ENCODE measurements at places on chromosomes 1 and 21.

- DNase-seq, result no peak
Measured at GRCh38 chr21:26850116-26850643, 5.0 kb upstream of the ADAMTS1 start.

- no peak for DNase-seq
Measured at GRCh38 chr1:203791498-203791897, 3.9 kb upstream of the ZBED6 start.

DNA sequence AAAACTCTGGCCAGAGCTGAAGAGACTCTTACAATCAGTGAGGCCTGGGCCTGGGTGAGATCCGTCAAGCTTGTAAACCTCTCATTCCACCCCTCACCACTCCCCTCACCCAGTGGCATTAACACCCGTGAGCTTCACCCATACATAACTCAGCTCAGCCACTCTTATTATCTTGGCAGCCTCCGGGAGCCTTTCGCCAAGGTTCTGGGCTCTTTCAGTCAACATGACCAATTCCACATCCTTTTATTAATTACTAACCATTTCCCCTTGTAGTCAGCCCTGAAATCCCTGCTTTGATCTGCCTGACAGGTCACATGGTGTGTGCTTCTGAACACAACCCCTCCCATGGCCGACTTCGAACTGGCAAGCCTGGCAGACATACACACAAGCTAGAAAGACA is 134.8 kb downstream of the SETD4 start:
- DNase-seq, result no peak

DNA sequence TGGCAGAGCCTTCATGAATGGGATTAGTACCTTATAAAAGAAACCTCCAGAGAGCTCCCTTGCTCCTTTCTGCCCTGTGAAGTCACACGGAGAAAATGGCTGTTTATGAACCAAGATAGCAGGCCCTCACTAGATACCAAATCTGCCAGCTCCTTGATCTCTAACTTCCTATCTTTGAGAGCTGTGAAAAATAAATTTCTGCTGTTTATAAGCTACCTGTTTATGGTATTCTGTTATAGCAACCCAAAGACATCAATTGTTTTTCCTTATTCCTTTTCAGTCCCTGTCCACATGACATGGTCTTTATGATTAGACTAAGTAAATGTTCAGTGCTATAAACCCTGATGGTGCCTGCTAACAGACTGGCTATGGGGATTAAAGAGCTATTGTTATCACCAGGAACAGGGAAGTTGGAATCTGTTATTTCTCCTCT is 9.7 kb upstream of the STIL start:
- no peak for DNase-seq

DNA sequence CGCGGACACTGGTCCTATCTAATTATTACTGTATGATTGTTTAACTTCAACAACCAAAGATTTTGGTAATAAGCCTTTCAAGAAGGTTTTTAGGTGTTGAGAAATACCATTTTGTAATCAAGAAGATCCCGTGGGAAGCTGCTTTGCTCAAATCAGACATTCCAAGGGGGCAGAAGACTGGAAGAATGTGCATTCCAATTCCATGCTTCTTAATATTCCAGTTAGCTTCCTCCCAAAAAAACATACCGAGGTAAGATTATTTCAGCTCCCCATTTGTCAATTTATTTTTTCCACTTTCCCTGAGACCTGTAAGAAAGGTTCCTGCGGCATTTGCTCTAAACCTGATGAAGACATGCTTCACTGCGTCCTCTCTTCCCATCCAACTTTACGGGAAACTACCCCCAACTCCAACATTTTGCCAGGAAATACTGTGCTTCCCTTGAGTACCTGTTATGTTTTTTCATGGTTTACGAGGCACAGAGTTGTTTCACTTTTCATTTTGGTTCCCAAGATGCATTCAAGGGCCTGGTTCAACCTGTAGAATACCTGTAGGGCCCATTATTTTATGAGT is 4.1 kb downstream of the CNN3 start:
- DNase-seq, result no peak

- no peak for DNase-seq
Measured at GRCh38 chr1:1985375-1986050, 18.1 kb downstream of the CFAP74 start.

DNA sequence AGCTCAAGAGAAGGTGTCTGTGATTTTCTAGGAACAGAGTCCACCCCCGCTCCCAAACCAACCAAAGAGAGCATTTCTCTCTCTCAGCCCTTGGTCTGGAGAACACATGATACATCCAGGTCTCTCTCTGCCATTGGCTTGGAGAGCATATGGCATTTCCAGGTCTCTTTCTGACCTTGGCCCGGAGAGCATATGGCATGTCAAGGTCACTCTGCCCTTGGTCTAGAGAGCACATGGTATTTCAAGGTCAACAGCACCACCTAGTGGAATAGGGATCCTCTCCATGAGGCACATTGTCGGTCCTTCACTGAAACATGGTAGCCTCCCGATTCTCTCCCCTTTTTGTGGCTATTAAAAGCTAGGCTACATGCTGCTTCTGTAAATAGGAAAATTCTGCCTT is 437.7 kb upstream of the OLFM3 start:
- no peak for DNase-seq

GRCh38 chr1:204578867-204579664 is 62.9 kb downstream of the MDM4 start:
- DNase-seq, result peak; percentile 42

DNA sequence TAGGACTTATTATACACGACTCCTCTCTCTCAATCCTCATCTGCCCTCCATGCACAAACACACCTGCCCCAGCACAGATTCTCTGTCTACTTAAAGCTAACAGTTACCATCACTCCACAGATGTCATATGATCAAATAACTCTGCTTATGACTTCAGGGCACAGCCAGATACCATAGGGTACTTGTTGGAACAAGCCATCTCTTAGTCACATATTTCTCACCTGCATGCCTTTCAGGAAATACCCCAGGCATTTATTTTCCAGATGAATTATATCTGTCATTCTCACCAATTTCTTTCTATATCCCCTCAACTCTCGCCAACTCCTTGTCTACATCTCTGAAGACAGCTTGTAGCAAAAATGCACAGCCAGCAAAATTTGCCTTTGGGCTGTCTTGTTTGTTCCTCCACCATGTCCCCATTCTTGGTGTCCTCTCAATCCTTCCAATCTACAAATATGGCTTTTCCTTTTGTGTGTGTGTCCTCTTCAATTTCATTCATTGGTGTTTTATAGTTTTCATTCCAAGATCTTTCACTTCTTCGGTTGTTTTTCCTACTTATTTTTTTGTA is 353.9 kb upstream of the CAMK1G start:
- DNase-seq, result no peak
